ENCODE measurements at places on chromosomes 2 and 18.
A peak's percentile ranks its signal among the peaks of the same experiment; 100 is the strongest.

GRCh38 chr2:11889101-11889850 lies 142.8 kb downstream of the LPIN1 start:
- DNase-seq, result no peak

DNA sequence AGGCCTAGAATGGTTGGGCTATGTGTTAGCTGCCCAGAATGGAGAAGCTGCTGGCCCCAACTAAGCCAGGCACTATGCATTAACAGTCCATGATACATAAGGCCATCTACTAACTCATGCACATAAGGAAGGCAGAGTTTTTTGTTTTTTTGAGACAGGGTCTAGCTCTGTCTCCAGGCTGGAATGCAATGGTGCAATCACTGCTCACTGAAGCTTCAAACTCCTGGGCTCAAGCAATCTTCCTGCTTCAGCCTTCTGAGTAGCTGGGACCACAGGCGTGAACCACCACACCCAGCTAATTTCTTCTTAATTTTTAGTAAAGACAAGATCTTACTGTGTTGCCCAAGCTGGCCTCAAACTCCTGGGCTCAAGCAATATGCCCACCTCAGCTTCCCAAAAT lies 37.6 kb downstream of the GPR45 start:
- DNase-seq, result no peak

DNA sequence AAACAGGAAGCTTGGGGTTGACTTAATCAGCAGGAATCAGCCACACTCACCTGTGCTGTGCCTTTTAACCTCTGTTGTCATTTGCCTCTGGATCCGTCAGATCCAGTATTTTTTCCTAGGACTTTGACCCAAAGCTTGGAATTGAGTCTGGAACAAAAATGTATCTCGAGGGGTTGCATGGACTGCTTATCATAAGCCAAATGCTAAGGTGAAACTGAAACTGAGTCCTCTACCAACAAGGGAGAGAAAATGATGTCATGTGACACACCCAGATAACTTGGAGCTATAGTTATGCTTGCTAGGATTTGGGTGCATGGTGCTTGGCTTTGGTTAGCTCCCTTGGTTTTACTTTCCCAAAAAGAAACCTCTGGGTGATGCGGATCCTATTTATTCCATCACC lies 2158.6 kb upstream of the PIK3C3 start:
- DNase-seq, result peak; percentile 84

DNA sequence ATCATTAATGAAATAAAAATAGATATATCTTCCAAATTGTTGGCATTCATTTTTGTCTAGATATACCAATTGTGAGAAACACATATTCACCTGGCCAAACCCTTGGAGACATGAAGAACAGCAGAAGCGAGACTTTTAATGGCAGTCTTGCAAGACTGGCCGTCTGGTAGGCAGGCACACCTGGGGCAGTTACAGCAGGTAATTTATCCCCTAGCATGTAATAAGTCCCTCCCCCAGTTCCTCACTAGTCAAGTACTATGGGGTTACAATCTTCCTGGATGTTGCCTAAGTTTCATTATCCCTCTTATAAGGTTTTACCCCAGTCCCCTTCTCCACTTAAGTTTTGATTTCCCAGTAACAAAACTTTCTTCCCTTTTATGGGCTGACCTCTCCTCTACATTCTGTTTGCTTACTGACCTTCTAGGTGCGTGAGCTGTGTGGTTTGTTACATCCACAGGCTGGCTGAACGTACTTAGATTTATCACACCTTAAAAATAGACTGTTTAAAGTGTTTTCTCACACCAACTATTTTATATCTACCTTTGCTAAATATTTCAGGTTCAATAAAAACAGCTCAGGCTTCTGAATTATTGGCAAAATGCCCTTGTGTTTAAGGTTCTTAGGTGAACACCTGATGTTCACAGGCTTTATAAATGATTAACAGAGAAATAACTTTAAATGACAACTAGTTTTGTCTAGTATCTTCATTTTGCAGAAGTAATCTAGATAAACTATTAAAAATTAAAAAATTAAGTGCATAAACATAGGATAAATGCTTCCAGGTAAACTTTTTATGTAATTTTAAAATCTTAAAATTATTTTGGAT lies 365.0 kb upstream of the TFPI start:
- no peak for DNase-seq

DNA sequence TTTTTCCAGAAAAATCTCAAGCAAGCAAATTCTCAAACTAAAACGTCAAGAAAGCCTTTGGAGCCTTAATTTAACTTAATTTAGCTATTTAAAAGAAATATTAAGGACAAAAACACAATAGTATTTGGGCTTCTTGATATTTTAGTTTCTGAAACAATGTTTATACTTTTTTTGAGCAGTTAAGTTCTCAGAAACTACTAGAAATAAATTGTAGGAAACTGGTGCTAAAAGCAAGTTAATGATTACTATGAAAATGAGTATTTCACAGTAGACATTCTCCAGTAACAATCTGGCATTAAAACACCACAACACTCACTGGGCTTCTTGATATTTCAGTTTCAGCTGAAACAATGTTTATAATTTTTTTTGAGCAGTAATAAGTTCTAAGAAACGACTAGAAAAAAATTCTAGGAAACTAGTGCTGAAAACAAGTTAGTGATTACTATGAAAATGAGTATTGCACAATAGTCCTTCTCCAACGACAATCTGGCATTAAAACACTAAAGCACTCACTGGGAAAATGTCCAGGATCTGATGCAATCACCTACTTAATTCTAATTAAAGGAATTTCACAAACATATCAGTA lies 45.1 kb downstream of the TRAK2 start:
- peak; percentile 96 for DNase-seq

DNA sequence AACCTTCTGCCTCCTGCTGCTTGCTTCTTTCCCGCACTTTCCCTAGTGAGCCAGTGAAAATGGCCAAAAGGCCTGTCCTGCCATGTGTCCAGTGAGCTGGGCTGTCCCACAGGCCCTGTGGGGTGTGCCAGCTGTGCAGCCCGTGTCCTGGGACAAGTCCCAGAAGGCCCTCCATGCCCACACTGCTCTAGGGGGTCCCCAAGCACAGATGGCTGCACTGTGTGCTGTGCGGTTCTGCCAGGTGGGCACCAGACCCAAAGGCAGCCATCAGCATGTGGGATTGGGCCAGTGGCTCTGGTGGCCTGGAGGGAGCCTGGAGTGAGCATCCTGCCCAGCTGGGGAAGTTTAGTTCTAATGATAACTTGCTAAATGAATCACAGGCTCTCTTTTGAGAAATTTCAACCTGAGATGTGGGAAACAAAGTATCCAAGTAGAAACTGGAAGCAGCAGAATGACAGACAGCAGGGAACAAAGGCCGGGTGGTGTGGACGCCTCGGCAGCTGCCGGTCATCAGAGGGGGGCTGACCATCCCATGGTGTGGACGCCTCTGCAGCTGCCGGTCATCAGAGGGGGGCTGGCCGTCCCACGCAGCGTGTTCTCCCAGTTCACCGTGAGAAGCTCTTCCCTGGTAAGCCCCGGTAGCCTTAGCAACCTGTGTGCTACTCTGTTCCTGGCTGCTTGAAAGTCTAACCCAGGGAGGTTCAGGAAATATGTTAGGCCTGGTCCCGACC lies 9.9 kb upstream of the CNDP2 start:
- DNase-seq, result no peak

DNA sequence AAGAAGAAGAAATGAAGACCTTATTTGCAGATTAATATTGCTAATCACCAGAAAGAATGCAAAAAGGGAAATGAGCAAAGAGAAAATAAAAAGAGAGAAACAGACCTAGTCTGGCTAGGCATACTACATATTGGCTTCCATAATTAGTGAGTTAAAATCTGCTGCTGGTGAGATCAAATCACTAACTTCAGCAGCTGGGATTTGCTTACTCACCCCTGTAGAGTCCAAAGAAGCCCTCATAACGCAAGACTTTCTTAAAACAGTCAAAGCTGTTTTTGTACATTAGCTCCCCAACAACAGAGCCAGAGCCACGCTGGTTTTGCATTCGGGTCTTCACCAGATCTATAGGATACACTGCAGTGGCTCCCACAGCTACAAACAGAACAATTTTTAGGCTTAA lies 80.9 kb downstream of the SLC25A12 start:
- DNase-seq, result no peak

DNA sequence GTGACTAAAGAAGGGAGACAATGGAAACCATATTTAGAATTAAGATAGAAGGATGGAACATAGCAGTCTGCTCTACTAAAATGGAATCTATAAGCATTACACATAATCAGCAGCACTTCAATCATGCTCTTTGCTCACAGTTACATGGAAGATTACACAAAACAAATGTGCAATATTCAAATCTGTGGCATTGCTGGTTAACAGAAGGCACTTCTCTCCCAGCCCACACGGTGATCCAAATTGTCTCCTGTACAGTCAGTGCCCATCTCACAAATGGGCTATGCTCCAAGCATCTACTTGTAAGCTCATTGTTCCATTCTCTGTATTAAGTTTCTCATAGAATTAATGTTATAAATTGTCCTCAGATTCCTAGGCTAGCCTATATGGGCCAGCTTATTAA lies 716.6 kb downstream of the NRXN1 start:
- DNase-seq, result no peak

DNA sequence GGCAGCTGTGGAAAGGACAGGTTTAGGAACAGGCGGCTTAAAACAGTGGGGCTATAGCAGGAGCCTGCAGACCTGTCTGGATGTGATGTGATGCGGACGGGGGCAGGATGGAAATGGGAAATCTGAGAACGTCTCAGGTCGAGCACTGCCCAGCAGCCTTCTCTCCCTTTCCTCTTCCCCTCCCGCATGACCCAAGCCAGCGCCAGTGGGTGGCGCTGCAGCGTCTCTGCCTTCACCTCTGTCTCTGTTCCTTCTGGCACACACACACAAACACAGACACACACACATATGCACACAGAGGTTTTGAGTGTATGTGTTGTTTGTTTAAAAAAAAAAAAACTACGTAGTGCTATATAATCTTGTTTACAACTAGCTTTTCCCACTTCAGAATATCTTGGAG lies 82.0 kb upstream of the SLC66A3 start:
- peak; percentile 27 for DNase-seq

DNA sequence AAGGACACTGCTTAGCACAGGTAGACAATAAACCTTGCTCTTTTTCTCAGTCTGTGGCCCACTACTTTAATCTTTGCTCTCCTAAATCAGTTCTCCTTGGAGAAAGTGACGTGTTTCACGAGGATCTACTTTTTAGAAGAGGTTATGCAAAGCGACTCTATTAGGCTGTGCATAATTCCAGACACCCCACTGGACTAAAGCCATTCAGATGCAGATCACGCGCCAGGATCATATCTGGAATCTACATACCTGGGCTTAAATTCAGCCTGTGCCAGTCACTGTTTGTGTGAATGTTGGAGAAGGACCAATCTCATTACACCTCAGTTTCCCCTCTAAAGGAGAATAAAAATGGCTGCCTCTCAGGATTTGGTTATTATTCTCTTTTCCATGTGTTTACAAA lies 413.0 kb upstream of the MYT1L start:
- DNase-seq, result no peak

DNA sequence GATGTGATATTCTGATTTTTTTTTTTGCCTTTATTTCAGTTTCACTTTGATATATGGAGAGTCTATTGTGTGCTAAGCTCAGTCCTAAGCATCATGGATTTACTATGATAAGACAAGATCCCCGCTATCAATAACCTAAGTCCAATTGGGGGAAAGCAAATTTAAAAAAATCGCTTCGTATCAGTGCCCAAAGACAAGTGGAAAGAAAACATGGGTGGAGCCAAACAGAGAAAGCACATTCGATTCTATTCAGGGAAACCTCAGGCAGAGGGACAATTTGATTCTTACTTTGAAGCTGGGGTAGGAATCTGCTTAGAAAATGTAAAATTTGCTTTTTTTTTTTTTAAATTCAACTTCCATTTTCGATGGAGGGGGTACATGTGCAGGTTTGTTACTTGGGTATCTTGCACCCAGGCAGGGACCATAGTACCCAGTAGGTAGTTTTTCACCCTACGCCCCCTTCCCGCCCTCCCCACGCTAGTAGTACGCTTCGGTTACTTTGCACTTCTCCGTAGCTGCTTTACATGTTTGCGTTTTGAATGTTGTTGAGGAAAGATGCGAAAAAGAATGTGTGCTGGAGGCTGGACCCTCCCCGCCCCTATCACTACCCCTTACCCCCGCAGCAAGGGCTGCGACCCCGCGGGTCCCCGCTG lies 12.4 kb downstream of the KIF5C start:
- peak; percentile 19 for DNase-seq

GRCh38 chr2:219406861-219407230 lies 11.3 kb upstream of the DES start:
- peak; percentile 29 for DNase-seq

DNA sequence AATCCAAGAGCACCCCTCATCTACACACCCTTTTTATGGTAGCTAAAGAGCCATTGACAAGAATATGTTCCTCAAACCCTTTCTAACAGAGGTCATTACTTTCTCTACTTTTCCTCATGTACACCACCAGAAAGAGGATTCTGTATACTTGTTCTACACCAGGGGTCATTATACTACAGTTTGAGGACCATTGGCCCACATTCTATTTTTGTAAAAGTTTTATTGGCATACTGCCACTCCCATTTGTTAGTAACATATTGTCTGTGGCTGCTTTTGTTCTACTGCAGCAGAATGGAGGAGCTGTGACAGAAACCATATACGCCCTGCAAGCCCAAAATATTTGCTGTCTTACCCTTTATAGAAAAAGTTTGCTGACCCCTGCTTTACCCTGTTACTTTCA lies 14.3 kb downstream of the HTR2B start:
- DNase-seq, result peak; percentile 11

DNA sequence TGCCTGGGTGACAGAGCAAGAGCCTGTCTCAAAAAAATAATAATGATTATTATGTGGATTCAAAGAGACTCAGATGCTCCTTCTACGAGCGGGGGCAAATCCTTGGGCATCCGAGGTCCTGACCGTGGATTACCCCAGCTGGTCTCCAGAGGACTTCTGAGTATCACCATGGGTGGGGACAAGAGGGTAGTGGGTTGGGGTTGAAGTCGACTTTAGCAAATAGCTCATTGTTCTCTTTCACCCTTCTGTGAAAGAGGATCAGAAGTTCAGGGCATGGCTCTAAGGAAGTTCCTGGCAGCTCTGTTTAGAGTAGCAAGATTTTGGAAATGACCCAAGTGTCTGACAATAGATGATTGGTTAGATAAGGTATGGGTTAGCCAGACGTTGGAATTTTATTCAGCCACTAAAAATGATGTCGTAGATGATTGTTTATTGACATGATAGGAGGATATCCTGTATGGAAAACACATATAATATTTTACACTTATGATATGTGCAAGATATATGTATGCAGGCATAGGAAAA lies 59.0 kb upstream of the SPRED2 start:
- DNase-seq, result no peak

GRCh38 chr2:75047189-75047991 lies 88.9 kb downstream of the POLE4 start:
- no peak for DNase-seq

GRCh38 chr18:36638224-36638623 lies 190.6 kb downstream of the TPGS2 start:
- DNase-seq, result no peak
